ENCODE measurements at places on chromosomes 5 and 9.

- DNase-seq: no peak
Observed at GRCh38 chr5:160311491-160312133, 752 bp downstream of the CCNJL start.

DNA sequence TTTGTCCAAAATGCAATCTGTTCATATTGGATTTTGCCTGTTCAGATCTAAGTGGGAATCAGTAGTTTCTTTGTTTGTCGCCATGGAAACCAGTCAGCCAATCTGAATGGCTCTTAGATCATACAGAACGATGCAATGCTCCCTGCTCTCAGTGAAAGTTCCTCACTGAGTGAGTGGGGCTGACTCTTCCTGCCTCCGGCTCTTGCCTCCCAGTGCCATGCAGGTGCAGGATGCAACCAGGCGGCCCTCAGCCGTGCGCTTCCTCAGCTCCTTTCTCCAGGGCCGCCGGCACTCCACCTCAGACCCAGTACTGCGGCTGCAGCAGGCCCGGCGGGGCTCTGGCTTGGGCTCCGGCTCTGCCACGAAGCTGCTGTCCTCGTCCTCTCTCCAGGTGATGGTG is at the start of gene PTPDC1:
Gene PTPDC1 (plus strand): TSS at position 151 of the 400 bp plus-strand sequence. CDS start 67 bp downstream, at position 218.
- DNase-seq: no peak

DNA sequence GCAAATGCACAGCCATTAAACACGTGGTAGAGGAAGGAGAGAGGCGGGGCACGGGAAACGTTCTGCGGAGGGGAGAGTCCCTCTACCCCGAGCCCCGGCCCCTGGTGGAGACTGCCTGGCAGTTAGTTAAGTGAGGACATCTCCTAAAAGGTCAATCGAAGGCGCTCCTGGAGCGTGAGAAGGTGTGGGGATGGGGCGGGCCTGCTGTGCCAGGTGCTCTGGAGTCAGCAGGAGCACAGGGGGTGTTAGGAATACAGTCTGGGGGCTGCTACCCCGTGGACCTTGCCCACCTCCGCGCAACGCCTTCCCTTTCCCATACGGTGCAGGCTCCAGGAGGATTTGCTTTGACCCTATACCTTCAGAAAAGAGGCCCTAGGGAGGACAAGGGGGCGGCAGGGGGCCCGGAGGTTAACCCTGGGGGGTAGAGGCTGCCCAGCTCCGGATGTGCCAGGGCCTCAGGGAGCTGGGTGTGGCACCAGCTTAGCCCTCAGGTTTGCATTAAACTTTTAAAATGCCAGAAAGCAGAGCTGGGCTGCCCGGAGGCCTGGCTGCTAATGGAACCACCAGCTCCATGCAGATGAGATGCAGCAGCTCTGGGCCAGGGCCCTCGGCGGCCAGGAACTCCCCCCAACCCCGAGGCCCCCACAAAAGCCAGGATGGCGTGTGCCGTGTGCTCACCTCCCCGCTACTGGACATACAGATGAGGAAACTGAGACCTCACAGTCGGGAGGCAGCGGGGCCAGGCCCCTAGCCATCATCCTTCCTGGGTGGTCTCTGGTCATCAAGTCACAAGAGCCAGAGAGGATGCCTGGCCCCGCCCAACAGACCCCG is 39.2 kb downstream of the NACC2 start:
- DNase-seq: no peak

- DNase-seq: no peak
Observed at GRCh38 chr5:172746725-172747124, 24.3 kb downstream of the DUSP1 start.

DNA sequence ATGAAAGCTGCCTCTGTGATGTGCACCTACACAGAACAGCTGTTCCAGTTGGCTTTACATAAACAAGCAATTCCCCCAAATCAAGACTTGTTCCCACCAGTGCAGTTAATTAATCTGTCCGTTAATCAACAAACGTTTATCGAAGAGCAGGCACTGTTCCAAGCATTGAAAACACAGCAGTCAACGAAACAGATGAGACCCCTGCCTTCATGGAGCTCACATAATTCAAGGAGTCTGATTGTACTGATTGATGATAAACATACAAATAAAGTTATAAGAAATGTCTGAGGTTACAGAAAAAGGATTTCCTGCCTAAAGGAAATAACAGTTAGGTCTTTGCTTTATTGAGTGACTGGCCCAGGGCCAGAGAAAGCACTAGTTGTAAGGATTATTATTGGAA is 26.2 kb upstream of the PCSK5 start:
- DNase-seq: no peak

GRCh38 chr9:92332577-92333281 is 7.0 kb downstream of the CENPP start:
- no peak for DNase-seq

DNA sequence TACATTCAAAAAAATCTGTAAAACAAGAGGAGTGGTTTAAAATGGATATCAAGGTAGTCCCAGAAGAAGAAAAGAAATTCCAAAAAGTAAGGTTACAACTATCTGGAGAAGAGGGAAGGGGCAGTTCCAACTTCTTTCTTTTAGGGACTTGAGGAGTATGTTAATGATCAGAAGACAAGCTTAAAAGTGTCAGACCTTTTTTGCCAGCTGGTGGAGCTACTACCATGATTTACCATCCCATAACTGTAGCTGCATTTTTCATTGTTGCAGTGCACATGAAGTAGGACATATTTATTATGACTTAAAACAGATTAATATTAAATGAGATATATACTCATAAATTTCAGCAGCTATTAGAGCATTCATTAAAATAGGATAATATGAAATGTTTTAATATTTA is 158.5 kb upstream of the RGS7BP start:
- DNase-seq: no peak
